ENCODE measurements at places on chromosomes 7 and 10.

DNA sequence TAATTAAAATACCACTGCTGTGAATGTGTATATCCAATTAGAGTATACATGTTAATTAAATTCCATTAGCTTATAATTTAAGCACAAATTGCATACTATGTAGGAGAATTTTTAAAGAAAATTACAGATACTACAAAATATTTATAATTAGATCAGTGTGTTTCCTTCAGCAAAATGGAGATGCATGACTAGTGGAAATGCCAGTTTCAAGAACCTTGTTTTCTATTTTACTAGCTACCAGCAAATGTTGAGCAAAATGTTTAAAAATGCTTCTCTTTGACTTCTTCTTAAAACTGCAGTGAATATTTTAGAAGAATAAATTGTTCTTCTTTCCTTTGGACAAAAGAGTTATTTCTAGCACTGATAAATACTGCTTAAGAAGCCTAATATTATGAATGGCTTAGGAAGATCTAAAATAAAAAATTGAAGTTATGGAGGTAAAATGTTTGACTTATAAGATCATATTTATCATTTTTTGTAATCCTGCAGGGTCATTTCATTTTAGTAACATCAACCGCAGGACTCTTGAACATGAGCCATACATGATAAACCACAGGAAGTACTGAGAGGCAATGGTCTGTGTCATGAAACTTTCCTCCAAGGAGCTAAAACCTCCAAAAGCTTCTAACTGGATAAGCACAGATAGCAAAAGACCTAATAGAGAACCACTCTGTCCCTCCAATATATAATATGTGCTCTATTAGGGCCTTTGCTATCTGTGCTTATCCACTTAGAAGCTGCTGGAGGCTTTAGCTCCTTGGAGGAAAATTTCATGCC, 1066.0 kb upstream of the CELF2 start:
- no peak for DNase-seq

- no peak for DNase-seq
Observed at GRCh38 chr7:75758491-75758890, 13.5 kb downstream of the CCL26 start.

DNA sequence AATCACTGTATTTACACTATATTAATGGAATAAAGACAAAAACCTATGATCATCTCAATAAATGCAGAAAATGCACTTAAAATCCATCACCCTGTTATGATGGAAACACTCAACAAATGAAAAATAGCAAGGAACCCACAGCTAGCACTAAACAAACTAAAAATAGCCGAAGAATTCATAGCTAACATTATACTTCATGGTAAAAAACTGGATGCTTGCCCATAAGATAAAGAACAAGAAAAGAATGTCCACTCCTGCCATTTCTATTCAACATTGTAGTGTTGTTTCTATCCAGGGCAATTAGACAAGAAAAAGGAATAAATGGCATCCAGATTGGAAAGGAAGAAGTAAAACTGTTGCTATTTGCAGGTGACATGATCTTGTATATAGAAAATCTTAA, 142.1 kb downstream of the STK31 start:
- DNase-seq, result no peak

DNA sequence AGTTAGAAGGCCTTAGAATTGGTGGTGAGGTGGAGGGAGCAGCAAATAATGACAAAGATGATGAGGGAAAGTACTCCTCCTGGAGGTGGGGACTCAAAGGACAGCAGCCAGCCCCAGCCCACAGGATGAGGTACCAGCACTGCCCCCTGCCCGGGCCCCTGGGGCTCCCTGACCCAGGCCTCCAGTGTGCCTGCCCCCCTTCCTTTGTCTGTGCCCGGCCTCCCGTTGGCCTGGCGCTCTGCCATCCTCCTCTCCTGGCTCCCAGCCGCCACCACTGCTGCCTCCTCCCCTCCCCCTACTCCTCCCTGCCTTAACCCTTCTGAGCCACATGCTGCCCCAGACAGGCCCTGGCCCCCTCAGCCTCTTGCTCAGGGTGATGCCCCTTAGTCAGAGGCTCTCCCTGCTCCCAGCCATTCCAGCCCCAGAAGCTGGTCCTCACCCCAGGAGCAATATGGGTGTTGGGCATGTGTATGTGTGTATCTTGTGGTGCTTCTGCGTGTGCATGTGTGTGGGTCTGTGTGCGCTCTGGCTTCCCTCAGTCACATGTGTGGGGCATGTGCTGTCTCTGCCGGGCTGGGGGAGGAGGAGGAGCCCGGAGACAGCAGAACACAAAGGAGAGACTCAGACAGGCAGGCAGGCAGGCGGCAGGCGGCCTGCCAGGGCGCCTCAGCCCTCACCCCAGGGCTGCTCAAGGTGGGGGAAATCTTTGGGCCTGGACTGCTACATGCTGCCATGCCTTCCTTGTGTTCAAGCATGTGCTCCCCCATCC, 2.6 kb downstream of the LDB1 start:
- DNase-seq, result peak; percentile 72

- no peak for DNase-seq
Observed at GRCh38 chr7:4724648-4725013, 42.5 kb downstream of the FOXK1 start.

GRCh38 chr10:77286531-77287508, 350.8 kb downstream of the KCNMA1 start:
- no peak for DNase-seq

GRCh38 chr10:63286340-63286739, 153.2 kb downstream of the NRBF2 start:
- no peak for DNase-seq

DNA sequence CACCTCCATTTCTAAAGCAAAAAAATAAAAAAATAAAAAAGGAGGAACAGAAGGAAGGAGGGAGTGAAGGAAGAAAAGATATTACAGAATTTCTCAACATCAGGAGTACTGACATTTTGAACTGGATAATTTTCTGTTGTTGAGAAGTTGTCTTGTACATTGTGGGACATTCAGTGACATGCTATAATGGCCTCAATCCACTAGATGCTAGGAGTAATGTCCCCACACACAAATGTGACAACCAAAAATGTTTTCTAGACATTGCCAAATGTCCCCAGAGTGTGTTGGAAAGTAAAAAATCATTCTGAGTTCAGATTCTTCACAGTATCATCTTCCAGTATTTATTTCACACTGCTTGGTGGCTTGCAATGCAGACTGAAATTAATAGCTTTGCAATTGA, 6.5 kb downstream of the ZNF438 start:
- DNase-seq, result no peak

- no peak for DNase-seq
Observed at GRCh38 chr7:54796150-54796549, 37.1 kb upstream of the SEC61G start.

GRCh38 chr7:64574540-64575099, 11.7 kb upstream of the ZNF680 start:
- DNase-seq, result no peak

DNA sequence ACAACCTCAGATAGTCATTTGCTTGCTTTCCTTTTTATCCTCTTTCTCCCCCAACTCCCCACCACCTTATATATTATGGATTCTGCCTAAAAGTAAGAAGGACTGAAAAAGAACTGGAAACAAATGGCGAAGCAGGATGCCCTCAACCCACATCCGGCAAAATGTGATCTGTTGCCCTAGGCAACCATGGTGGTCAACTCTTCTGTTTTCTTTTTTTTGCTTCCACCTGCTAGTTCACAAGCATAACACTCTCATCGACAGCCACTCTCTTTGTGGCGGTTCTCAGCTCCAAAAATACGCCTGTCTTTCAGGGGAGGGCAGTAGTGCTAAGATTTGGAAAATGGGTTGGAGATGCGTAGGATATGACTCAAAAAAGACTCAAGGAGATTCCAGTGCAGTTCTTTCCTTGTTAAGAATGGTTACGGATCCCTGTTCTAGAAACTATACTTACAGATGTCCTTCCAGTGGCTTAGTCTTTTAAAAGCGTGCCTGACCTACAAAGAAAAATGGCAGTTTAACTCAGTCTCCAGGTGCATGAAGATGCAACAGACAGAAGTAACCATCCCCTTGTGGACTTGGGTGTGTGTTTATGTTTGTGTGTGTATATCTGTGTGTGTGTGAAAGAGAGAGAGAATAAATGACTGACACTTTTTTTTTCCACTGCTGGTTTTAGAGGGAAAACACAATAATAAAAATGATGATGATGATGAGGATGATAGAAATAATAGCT, 10.7 kb downstream of the APBB1IP start:
- no peak for DNase-seq

- no peak for DNase-seq
Observed at GRCh38 chr7:116185956-116186355, 24.4 kb upstream of the TES start.

DNA sequence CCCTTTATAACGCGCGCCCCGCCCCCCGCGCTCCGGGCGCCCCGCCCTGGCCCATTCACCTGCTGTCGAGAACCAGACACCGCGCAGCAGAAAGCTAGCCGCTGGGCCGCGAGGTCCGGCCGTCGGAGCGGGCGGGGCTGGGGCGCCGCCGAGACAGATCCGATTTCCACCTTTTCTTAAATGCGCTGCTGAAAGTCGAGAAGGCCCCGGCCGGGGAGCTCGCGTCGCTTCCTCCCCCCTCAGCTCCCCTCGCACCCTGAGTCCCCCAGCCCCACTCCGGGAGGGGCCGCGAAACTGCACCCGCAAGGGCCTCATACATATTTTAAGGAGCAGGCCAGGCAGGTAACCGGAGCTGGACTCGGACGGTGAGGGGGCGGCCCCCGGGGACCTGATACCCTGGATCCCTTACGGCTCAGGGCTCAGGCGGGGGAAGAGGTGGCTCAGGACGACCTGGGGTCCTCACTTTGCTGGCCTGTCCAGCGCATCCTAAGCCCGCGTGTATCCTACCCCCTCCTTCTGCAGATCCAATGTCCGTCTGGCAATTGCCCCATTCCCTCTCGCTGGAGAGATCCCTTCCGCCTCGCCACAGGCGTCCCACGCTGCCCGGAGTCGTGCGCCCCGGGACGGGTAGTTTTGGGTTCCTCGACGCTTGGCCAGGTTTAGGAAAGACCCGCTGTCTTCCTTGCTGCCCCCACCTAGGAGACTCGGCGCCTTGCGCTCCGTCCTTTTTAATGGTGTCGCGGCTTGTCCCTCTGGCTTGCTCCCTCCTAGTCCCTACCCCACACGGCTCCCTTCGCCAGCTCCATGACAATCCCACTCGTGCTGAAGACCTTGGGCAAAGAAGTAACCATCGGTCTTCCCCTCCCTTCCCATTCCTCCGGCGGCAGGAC, 170.6 kb downstream of the UBE2H start:
- DNase-seq, result peak; percentile 86

DNA sequence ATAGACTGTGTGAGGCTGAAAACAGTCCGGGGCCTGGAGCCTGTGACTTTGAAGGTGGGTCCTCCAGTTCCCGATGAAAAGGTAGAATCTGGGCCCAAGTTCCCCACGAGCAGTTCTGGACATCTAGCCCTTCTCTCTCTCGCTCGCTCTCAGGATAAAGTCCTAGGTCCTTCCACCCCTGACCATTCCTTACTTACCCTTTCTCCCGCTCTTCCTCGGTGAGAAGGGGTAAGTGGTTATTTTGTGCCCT, 713 bp downstream of the IMMP2L start:
- no peak for DNase-seq

GRCh38 chr7:80414331-80414730, 97.5 kb downstream of the GNAT3 start:
- no peak for DNase-seq

DNA sequence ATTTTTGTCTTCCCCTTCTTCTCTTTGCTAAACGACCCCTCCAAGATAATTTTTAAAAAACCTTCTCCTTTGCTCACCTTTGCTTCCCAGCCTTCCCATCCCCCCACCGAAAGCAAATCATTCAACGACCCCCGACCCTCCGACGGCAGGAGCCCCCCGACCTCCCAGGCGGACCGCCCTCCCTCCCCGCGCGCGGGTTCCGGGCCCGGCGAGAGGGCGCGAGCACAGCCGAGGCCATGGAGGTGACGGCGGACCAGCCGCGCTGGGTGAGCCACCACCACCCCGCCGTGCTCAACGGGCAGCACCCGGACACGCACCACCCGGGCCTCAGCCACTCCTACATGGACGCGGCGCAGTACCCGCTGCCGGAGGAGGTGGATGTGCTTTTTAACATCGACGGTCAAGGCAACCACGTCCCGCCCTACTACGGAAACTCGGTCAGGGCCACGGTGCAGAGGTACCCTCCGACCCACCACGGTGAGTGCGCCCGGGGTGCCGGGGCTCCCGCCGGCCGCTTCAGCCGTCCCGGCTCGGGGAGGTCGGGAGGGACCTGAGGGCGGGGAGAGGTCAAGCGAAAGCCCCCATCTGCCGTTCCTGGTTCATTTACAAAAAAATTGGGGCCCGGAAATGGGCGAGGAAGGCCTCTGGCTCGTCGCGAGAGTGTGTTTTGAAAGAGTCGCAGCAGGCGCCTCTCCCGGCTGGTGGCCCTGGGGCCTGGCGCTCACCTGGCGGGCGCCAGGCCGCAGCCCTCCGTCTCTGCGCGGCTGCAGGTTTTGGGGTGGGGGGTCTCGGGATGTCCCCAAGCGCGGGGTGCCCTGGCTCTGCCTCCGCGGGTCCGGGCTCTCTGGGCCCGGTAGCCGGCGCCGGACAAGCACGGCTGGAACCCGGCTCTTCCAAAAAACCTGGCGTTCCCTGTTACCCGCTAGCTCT, 1.2 kb downstream of the GATA3 start:
- no peak for DNase-seq

DNA sequence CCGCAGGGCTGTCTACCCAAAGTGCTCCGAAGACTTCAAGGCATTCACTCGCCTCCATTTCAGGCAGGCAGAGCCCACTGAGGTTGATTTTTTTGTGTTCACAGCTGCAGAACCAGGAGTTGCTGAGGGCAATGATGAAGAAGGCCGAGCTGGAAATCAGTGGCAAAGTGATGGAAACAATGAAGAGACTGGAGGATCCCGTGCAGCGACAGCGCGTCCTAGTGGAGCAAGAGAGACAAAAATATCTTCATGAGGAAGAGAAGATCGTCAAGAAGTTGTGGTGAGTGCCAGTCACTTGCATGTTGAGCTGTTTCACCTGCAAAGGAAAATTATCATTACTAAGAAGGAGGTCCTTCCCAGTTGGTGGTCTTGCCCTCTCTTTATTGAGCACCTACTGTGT, 210.5 kb downstream of the ARHGAP21 start:
- peak; percentile 15 for DNase-seq

DNA sequence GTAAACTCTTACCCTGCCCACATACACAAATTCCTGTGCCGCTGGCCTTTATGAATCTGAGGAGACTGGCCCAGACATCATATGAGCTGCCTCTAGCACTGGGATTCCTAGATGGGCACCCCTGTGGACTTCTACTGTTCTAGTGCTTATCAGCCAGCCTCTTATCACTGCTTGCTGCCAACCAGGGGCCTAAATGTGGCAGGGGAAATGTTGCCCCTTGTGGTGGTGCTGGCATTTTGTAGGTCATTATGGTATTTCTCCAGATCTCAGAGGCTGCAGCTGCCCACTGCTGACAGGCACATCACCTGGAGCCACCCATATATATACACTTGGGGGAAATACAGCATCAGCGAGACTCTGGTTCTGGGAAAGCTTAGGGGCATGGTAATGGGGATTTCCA, 5.4 kb downstream of the SFR1 start:
- peak; percentile 13 for DNase-seq

DNA sequence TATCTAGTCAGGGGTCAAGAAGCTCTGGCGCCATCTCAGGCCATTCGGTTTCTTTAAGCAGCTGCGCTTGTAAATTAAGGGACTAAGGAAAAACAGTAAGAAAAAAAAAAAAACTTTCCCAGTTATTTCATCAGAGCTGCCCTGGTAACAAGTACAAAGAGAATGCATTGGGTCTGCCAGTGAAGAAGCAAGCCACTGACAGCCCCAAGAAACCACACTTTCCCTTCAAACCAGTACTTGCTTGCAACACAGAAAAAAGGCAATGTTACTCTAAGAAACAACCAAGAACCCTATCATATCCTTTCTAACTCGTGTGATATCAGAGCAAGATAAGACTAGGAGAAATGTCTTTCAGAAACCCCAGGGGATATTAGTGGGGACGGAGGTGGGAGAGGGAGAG, 40.6 kb upstream of the AOAH start:
- no peak for DNase-seq

GRCh38 chr10:132456881-132457280, 59.9 kb downstream of the PWWP2B start:
- DNase-seq, result no peak

Measured in WERI-Rb-1 (cell line).